ENCODE measurements at places on chromosomes 4 and X.

DNA sequence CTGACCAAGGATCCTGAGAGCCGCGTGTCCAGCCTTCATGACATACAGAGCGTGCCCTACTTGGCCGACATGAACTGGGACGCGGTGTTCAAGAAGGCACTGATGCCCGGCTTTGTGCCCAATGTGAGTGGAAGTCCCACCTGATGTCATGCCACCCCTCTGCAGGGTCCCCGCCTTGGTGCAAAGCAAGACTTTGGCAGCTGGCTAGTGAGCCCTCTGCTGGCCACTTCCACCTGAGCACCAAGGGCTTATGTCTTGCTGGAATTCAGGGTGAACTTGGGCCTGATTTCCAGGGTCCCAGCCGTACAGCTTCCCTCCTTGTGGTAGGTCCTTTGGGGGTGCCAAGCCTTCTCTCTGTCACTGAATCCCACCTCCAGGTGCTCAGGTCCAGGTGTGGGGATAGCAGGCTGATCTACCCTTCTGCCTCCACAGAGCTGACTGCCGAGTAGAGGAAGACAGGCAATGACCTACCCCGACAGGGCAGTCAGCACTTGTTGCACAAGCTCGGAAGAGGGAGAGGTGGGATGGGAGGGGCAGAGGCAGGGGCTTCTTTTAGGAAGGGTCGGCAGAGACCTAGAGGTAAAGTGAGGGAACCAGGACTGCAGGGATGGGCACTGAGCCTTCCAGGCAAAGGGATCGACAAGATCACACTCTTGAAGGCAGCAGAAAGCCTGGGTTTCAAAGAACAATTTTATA, 248.1 kb downstream of the EVC2 start:
- DNase-seq = peak; percentile 8

GRCh38 chr4:119227690-119228089, 15.2 kb downstream of the USP53 start:
- no peak for DNase-seq

DNA sequence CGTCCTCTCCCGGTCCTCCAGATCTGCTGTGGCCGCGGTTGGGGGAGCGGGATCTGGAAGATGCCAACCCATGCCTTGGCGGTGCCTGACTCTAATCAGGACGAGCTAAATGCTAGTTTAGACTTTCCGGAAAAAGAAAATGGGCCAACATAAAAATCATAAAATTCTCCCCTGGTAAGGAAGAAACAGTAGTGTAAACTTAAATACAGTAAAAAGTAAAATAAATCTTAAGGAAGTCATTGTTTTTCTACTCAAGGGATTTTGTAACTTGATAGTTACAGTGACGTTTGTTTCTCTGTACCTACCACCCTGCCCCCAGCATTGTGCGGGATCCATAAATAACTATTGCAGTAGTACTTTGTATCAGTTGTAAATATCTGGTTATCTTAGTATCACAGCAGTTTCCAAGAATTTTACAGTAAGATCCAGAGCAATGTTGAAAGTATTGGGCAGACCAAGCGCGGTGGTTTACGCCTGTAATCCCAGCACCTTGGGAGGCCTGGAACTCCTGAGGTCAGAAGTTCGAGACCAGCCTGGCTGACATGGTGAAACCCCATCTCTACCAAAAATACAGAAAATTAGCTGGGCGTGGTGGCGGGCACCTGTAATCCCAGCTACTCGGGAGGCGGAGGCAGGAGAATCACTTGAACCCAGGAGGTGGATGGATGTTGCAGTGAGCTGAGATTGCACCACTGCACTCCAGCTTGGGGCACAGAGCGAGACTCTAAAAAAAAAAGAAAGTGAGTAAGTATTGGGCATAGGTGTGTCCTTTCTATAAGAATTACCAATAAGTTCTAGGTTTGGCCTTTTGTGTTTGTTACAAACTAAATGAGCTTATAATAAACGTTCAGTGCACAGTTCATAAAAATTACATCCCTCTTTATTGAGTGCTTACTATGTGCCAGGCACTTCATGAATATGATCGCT, 1.0 kb upstream of the PLA2G12A start:
- DNase-seq = no peak

- no peak for DNase-seq
Observed at GRCh38 chr4:10184501-10184938, 67.9 kb upstream of the WDR1 start.

- DNase-seq = peak; percentile 51
Observed at GRCh38 chr4:80202741-80203553, 5.6 kb downstream of the PRDM8 start.

DNA sequence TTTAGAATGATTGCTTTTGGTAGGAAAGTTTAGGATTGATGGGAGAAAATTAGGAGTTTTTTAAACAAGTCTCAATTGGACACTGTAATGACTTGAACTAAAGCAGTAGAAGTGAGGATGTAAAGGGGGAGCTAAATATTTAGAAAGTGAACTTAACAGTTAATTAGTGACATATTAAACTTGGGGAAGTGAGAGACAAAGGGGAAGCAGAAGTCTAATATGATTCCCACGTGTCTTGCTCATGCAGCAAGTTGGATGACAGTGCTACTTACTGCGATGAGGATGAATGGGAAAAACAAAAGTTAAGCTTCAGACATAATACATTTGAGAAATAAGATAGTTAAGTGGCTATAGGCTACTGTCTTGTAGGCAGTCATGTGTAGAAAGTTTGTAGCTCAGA, 110.4 kb downstream of the RPA4 start:
- DNase-seq = no peak

GRCh38 chr4:134756421-134756820, 554.8 kb upstream of the PABPC4L start:
- DNase-seq = no peak

- DNase-seq = no peak
Observed at GRCh38 chrX:5907207-5907606, 321.5 kb downstream of the NLGN4X start.

DNA sequence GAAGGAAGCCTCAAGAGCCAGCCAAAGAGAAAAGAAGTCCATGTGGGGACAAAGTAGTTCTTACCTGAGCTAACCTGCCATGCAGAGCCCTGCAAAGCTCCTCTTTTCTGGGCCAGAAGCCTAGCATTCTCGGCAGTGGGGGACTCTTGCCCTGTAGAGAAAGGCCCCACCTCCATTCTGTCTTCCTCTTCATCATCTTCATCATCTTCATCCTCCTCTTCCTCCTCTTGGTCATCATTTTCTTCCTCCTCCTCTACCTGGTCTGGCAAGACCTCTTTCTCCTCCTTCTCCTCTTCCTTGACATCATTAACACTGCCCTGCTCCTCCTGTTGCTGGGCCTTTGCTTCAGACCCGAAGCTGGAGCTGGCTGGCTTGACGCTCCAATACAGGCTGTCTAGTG, 16.7 kb downstream of the LAS1L start:
- DNase-seq = no peak

- no peak for DNase-seq
Observed at GRCh38 chr4:75781305-75781704, 56.9 kb downstream of the USO1 start.

- no peak for DNase-seq
Observed at GRCh38 chrX:149881081-149881711, at the start of gene MAGEA8. TSS of gene MAGEA8 (plus strand) at chrX:149881183. CDS start at chrX:149884273, 3,090 bp downstream.

DNA sequence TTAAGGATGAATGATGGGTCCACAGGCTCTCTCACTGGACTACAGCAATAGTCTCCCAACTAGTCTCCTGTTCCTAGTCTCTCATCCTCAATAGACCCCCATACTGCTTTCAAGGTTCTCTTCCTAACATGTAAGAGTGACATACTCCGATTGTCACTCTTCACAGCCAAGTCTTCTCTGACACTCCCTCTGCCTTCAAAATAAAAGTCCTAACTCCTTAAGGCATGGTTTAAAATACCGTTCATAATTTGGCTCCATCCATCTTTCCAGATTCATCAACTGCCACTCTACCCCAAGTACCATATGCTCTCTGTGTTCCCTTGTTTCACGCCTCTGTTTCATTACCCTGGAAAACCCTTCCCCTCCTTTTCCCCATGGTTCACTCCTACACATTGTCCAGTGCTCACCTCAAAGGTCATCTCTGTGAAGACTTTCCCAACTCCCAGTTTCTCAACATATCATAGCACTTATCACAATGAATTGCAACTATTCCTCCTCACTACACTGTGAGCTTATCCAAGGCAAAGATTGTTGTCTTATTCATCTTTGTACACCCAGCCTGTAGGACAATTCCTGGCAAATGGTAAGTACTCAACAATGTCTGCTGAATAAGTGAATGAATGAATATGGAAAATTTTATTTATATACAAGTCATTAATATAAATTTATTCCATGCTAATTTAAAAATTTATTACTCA, 26.0 kb downstream of the SMARCA1 start:
- DNase-seq = no peak

- no peak for DNase-seq
Observed at GRCh38 chrX:48590203-48591103, 6.8 kb upstream of the WDR13 start.

GRCh38 chr4:42609051-42609450, 47.9 kb downstream of the ATP8A1 start:
- no peak for DNase-seq

GRCh38 chr4:130028552-130028951, 932.6 kb downstream of the C4orf33 start:
- no peak for DNase-seq

DNA sequence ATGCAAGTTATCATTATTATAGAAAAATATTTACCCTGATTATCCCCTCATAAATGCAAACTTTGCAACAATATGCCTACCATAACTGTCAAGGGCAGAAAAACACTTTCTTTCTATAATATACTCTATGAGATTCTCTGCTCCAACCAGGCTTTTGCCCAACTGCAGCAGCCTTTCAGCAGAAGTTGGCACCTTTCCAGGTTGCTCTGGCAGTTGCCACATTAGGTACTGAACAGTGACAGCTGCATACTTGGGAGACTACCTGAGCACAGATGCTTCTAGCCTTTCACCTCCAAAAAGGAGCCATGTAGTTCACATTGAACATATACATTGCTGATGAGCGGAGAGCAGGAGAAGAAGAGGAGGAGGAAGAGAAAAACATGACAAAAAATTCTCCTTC, 69.5 kb upstream of the BRWD3 start:
- peak; percentile 27 for DNase-seq

- no peak for DNase-seq
Observed at GRCh38 chr4:16467061-16467460, 240.8 kb upstream of the TAPT1 start.

GRCh38 chrX:95332530-95332929, 1352.1 kb upstream of the DIAPH2 start:
- no peak for DNase-seq

- DNase-seq = no peak
Observed at GRCh38 chr4:87961993-87962392, 13.5 kb upstream of the SPP1 start.

GRCh38 chrX:19005909-19006308, 22.0 kb upstream of the PHKA2 start:
- DNase-seq = no peak

DNA sequence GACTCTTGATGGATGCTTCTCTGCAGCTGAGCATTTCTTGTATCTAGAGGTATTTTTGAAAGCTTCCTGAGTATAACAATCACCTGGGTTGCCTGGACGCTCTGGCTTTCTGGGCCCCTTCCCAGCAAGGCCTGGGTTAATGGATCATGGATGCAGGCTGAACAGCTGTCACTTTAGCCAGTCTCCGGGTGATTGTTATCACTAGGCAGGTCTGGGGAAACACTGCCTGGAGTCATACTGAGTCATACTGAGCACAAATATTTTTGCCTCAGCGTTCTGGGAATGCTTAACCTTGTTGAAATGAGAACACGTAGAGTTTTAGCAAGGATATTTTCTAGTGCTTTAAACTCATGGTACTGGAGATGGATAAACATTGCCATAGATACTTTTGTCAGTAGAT, 102.6 kb downstream of the PHEX start:
- no peak for DNase-seq

- DNase-seq = no peak
Observed at GRCh38 chr4:5874811-5875449, 18.0 kb downstream of the CRMP1 start.

- DNase-seq = no peak
Observed at GRCh38 chr4:39291686-39292085, 74.5 kb downstream of the RFC1 start.

GRCh38 chrX:22093550-22093949, 61.4 kb downstream of the PHEX start:
- no peak for DNase-seq

DNA sequence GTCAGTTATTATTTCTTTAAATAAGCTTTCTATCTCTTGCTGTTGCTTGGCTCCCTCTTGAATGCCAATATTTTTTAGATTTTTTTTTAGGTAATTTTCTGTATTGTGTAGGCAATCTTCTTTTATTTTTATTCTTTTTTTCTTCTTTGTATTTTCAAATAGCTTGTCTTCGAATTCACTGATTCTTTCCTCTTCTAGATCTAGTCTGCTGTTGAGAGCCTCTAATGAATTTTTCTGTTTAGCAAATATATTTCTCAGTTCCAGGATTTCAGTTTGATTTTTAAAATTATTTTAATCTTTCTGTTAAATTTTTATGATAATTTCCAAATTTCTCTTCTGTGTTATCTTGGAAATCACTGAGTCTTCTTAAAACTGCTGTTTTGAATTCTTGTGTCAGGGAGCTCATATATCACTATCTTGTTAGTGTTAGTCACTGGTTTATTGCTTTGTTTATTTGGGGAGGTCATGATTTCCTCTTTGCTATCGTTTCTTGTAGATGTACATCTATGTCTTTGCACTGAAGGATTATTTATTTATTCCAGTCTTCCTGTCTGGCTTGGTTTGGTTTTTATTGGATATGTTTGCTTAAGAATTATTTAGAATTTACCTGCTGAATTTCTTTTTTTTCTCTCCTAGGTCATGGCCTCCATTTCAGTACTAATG, 39.9 kb upstream of the GPRIN3 start:
- no peak for DNase-seq

DNA sequence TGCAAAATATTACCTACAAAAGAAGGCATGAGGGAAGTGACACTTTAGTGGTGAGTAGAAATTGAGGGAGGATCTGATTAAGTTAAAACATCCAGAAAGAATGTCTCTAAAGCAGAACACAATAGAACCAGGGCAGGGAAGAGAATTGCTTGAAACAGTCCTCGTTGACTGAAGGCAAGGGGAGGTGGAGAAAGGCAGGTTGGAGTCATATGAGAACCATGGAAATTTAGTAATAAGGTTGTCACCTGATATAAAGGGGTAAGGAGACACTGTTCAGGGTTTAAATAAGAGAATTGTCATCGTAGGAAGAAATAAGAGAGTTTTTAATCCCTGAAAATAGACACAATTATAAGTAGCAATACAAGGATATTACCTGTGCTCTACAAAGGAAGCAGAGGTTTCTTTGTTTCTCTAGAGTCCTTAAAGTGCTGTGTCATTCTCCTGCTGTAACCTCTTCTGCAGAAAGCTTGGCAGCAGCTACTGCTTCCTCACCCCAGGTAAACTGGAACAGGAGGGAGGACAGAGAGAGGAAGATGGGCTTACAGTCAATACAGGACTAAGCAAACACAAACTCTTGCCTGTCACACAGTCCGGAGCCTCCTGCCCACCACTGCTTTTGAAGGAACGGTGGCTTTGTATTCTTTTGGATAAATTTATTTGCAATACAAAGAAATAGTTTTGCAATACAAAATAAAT, 258.4 kb downstream of the PPARGC1A start:
- DNase-seq = no peak

GRCh38 chr4:184188443-184189400, 29.0 kb downstream of the ENPP6 start:
- no peak for DNase-seq

- DNase-seq = no peak
Observed at GRCh38 chr4:121758925-121759568, 5.9 kb downstream of the SMIM43 start.

- DNase-seq = no peak
Observed at GRCh38 chr4:134144337-134144736, 57.3 kb downstream of the PABPC4L start.
